ENCODE measurements at places on chromosomes 3 and 15.

DNA sequence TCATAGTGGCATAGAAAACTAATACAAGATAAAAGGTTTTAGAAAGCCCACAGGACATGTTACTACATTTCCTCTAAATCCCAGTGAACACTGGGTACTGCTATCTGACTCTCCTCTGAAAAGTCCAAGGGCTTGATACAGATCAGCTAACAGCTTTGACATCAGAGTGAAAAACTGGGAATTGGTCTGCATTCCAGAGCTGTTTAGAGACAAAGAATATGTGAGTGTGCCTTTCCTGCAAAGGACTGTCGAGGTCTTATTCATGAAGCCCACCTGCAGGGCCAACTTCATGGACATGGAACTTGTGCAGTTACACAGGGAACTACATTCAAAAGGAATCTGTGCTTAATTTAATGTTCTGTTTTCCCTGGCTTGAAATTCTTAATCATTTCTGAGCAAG is 5.2 kb upstream of the TMCO5A start:
- DNase-seq: no peak

DNA sequence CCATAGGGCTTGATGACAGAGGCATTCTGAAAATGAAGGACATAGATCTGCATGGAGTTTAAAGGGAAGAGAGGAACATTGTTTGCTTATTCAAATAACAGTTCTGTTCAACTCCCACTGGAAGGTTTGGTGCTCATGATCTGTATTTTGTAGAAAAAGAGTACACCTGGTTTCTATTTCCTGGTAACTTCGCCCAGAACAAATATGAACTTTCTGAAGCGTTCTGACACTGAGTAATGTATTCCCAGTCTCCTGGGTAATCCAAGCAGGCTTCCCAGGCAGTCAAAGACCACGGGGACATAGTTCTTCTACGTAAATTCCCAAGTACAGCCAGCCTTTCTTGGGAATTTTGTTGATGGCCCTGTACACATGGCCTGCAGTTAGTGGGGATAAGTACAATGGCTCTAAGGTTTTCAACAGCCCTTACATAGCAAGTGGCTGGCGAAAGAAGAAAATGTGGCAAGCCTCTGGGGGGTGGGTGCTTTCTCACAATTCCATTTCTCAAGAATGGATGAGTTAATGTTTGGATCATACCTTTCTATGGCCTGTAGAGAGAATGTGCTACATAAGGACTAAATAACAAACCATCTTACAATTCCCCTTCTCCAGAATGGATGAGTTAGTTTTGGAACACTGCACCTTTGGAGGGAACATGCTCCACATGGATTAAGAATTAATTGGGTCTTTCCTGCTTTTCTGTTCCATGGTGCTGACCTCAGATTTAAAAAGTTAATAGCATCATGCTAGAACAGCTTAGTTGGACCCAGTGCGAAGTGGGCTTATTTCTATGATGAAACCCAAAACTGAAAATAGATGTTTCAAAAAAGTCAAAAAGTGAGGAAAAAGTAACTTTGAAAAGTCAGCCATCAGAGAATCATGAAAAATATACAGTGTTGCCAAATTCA is 52.7 kb downstream of the COL6A6 start:
- no peak for DNase-seq

- no peak for DNase-seq
Observed at GRCh38 chr15:85756411-85757072, 38.2 kb downstream of the KLHL25 start.

DNA sequence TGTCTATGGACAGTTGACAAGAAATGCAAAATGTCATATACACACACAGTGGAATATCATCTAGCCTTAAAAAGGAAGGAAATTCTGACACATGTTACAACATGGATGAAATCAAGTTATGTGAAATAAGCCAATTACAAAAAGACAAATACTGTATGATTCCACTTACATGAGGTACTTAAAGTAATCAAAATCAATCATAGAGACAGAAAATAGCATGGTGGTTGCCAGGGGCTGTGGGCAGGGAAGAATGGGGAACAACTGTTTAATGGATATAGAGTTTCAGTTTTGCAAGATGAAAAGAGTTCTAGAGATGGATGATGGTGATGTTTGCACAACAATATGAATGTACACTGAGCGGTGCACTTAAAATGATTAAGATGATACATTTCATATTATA is 613.8 kb upstream of the ZNF385D start:
- DNase-seq: no peak

DNA sequence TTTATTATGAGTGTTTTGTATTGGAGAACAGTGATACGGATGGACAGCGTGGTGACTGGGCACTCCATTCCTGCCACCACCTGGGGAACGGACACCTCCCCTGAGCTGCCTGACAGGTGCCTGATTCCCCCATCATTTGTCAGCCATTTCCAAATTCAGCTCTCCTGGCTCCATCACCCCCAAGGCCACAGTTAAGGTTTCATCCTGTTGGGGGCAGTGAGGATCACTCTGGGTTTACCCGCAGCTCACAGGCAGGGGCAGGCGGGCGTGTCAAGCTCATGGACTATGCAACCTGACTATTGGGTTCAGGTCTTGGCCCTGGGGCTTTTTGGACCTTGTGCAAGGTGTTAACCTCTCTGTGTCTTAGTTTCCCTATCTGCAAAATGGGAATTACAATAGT is 76.3 kb downstream of the RAB11A start:
- DNase-seq: no peak
